Activated naive CD8-positive, alpha-beta T cell treated with anti-CD3 and anti-CD28 coated beads, Interleukin-2, amount 10 ng/mL, durations not matched to agents 7 days and 5 days (primary cell): ENCODE measurements at places on chromosomes 3 and 15. TPM values are rescaled to one million over a fixed set of nuclear protein-coding genes. Genes with fewer than 3 reads are reported as not detected.

CCDC9B gene
- total RNA-seq: 2.6 TPM

ILDR1 gene
- not detected for total RNA-seq

FGD5 gene
- not detected for total RNA-seq

C3orf62 gene
- 8.1 TPM for total RNA-seq

GALK2 gene
- 30.6 TPM for total RNA-seq

MCF2L2 gene
- total RNA-seq: 6.5 TPM

HGD gene
- total RNA-seq: 1.7 TPM

BOC gene
- total RNA-seq: not detected

SLC6A1 gene
- total RNA-seq: not detected

IGSF10 gene
- not detected for total RNA-seq

CDHR4 gene
- total RNA-seq: not detected

NUTM1 gene
- not detected for total RNA-seq

GOLGA6L7 gene
- not detected for total RNA-seq

NR2E3 gene
- total RNA-seq: not detected

FBXO40 gene
- not detected for total RNA-seq

SCN5A gene
- total RNA-seq: 0.53 TPM

FAM107A gene
- total RNA-seq: not detected

CRYGS gene
- total RNA-seq: 4.5 TPM

TNK2 gene
- 166 TPM for total RNA-seq

HYKK gene
- total RNA-seq: 1.6 TPM

ATOSA gene
- total RNA-seq: 65.1 TPM

C2CD4A gene
- not detected for total RNA-seq

PRKCI gene
- total RNA-seq: 23.7 TPM

CHRM5 gene
- total RNA-seq: not detected

RHOV gene
- not detected for total RNA-seq

INSYN1 gene
- not detected for total RNA-seq

IQCF5 gene
- not detected for total RNA-seq

ATP8B4 gene
- total RNA-seq: 30.3 TPM

PRICKLE2 gene
- not detected for total RNA-seq

MAP1A gene
- total RNA-seq: 3.5 TPM

PLCH1 gene
- total RNA-seq: 5.1 TPM

VIPR1 gene
- total RNA-seq: 26.9 TPM

HDC gene
- 0.22 TPM for total RNA-seq

WNT7A gene
- 1.5 TPM for total RNA-seq

TRANK1 gene
- 102 TPM for total RNA-seq

RBP2 gene
- not detected for total RNA-seq

ADAMTS7 gene
- total RNA-seq: not detected

ROBO2 gene
- not detected for total RNA-seq

GOLGA6D gene
- not detected for total RNA-seq

PLSCR2 gene
- not detected for total RNA-seq

BHLHE40 gene
- 225 TPM for total RNA-seq
